ENCODE measurements at places on chromosomes 1 and 21.

DNA sequence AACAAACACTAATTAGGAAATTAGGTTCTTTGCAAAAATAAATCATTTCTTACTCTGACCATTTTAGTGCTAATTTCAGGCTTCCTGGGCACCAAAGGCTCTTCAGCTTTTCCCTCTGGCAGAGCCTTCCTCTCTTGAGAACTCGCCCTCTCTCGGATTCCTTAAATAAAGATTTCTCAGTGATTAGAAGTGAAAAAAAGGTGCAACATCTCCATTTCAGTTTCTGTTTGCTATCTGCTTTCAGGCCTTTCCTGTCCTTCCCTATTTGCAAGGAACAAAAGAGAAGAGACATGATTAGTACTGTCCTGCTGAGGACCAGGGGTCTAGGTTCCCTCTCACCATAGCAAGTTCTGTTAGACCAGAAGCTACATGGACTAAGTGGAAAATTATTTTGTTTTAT is 27.8 kb upstream of the CACYBP start:
- no peak for DNase-seq

- DNase-seq = peak; percentile 74
Observed at GRCh38 chr1:117826540-117827078, 102.8 kb downstream of the GDAP2 start.

GRCh38 chr1:244674446-244674845 is 21.5 kb downstream of the DESI2 start:
- no peak for DNase-seq

DNA sequence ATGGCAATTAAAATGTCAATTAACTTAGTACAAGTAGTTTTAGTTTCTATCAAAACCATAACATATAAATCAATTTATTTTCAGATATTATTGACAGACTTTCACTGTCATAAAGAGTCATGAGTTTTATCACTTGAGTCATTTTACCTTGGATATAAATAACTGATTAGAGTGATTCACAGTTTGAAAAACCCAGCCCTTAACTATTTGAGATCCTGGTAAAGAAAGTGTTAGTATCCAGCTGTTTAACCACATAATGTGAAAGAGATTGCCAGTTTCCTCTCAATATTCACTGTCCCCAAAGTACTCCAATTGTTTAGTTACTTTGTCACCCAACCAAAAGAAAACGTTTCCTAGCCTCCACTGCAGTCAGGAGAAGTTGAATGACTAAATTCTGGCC is 91.3 kb downstream of the UCHL5 start:
- DNase-seq = no peak

GRCh38 chr1:172335377-172335776 is 85.1 kb upstream of the C1orf105 start:
- DNase-seq = no peak

- DNase-seq = peak; percentile 73
Observed at GRCh38 chr1:179143322-179143721, 61.5 kb downstream of the TOR3A start.

GRCh38 chr21:17650292-17650691 is 37.6 kb upstream of the BTG3 start:
- no peak for DNase-seq

- DNase-seq = no peak
Observed at GRCh38 chr1:163774401-163774945, 452.7 kb downstream of the NUF2 start.

DNA sequence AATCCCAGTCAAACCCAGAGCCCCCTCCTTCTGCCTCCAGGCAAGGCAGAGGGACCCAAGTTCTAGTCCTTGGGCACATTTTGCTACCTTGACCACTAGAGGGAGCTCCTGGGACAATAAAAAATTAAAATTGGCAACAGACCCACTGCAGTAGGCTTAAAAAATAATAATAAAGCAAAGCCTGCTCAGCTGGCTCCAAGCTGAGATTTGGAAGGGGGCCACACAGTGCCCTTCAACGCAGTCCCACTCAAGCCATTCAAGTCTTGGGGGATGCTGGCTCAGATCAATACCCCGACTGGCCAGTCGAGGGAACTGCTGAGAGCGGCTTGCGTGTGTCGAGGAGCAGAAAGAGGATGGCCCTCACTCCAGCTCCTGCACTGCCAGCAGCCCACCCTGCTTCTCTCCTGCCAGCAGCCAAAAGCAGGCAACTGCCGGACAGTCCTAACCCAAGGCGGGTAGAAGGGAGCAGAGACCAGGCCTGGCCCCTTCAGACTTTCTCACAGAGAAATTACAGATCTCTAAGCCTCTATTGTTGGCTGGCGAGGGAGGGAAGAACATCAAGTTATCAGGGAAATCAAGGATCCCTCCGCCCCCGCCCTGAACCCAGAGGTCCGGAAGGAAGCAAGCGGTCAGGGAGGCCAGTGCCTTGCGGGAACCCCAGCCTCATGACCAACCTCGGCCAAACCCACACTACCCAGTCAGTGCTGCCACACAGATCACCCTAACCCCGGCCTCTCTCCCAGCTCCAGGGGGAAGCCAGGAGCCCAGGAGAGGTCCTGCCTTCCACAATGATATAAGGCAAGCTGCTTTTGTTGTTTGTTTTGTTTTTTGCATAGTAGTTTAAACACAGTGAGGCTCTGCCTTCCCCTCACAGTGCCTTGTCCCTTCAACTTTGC is 4.9 kb upstream of the ALDH4A1 start:
- peak; percentile 60 for DNase-seq

DNA sequence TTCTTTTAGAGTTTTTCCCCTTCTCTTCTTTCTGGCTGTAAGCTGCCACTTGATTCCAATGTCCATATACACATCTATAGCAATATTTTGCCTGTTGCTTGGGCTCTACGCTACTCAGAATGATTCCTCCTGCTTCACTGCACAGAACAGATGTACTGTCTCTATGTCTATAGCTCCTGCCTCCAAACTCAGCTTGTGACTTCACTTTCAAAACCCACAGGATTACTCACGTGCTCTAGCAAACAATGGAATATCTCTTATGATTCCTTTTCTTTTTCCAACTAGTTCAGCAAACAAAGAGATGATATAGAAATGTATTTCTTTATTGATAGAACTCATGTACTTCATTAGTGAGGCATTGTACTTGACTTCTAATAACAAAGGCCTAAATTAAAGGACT is 80.5 kb upstream of the SOX13 start:
- DNase-seq = peak; percentile 57

- no peak for DNase-seq
Observed at GRCh38 chr1:221638595-221638994, 103.3 kb downstream of the DUSP10 start.

- no peak for DNase-seq
Observed at GRCh38 chr1:67018574-67018973, 35.4 kb downstream of the SLC35D1 start.

GRCh38 chr1:76635784-76636183 is 231.5 kb upstream of the ST6GALNAC5 start:
- DNase-seq = no peak

DNA sequence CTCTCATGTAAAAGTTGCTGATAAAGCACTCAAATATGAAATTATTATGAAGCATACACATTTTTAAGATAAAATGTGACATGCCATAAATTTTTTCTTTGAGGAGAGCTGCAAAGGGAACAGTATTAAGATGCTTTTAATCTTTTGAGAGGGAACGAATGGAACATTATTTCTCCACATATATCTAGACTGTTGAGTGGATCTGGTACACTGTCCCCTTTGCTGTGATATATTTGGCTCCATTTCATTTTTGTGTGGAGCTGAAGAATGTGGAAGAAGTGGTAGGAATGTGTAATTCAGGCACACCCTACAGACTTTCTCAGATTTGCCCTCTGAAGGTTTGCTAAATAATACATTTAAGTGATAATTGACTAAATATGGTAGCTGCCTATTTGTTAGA is 31.7 kb downstream of the PGM1 start:
- peak; percentile 22 for DNase-seq

GRCh38 chr21:44301961-44302406 is 2.1 kb downstream of the PFKL start:
- DNase-seq = no peak

GRCh38 chr1:156144742-156145141 is 8.6 kb upstream of the SEMA4A start:
- DNase-seq = no peak

- DNase-seq = no peak
Observed at GRCh38 chr1:116099919-116100318, 11.3 kb upstream of the MAB21L3 start.

DNA sequence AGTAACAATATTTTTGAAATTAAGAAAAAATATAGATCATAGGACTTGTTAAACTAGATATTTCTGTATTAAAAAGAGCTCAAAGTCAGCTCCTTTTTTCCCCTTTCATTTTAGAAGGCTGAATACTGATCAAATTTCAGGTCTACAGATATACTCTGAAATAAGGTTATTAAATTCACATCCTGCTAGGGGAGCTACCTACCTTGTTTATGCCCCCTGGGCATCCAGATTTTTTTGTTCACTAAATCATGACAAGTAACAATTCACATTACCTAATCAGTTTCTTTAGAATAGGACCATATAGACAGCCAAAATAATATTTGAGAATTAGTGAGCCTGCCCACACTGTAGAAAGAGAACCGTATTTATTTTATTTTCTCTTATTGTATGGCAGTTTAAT is 276.2 kb downstream of the USP25 start:
- no peak for DNase-seq

DNA sequence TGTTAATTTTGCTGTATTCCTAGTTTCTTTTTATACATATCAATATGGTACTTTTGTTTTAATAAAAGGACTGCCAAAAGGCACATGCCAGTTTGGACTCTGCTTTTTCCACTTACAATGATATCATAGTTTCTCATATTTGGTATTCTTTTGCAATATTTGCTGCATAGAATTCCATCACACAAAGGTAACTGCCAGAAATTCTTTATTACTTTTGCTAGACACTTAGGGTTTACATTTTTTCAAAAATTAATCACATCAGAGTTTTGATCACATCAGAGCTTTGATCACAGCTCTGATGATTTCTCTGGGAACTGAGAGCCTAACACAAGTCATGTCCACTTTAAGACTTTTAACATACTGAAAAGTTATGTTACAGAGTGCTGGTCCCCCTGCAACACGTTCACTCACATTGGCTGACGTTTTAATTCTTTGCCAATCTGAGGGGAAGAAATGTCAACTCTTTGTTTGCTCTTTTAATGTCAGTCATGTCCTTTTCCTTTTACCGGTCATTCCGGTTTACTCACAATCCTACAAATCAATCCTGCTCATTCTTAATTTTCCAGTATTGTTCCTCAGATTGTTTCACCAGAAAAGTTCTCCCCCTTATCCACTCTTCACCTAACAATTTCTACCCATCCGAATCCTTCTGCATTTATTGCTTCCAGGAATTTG is 1.1 kb upstream of the CD46 start:
- no peak for DNase-seq

GRCh38 chr1:65630855-65631254 is 161.8 kb upstream of the PDE4B start:
- no peak for DNase-seq

- no peak for DNase-seq
Observed at GRCh38 chr1:164794356-164794755, 235.4 kb downstream of the PBX1 start.

- no peak for DNase-seq
Observed at GRCh38 chr1:115873184-115873583, 32.3 kb upstream of the NHLH2 start.

- DNase-seq = no peak
Observed at GRCh38 chr1:7690076-7690475, 81.0 kb upstream of the VAMP3 start.

DNA sequence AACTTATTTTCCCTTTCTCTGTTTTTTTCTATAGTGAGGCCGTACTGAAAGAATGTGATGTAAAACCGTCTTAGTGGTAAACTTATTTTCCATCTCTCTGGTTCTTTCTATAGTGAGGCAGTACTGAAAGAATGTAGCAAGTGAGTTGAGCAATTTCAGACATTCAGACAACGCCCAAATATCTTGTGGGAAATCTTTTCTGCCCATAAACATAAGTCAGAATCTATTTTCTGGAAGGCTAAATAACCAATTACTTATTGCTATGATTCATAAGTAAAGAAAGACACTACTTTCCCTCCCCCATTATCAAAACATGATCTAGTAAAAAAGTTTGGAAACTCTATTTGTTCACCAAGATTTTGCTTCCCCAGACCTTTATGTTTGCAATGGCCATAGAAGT is 18.8 kb upstream of the SCCPDH start:
- DNase-seq = no peak

- no peak for DNase-seq
Observed at GRCh38 chr1:54795356-54795665, 5.8 kb downstream of the TTC22 start.

GRCh38 chr1:88730132-88730675 is 46.1 kb downstream of the PKN2 start:
- DNase-seq = no peak

- DNase-seq = no peak
Observed at GRCh38 chr1:13732971-13733667, 33.1 kb downstream of the PRDM2 start.

- DNase-seq = no peak
Observed at GRCh38 chr1:118773656-118774055, 214.5 kb downstream of the TBX15 start.

DNA sequence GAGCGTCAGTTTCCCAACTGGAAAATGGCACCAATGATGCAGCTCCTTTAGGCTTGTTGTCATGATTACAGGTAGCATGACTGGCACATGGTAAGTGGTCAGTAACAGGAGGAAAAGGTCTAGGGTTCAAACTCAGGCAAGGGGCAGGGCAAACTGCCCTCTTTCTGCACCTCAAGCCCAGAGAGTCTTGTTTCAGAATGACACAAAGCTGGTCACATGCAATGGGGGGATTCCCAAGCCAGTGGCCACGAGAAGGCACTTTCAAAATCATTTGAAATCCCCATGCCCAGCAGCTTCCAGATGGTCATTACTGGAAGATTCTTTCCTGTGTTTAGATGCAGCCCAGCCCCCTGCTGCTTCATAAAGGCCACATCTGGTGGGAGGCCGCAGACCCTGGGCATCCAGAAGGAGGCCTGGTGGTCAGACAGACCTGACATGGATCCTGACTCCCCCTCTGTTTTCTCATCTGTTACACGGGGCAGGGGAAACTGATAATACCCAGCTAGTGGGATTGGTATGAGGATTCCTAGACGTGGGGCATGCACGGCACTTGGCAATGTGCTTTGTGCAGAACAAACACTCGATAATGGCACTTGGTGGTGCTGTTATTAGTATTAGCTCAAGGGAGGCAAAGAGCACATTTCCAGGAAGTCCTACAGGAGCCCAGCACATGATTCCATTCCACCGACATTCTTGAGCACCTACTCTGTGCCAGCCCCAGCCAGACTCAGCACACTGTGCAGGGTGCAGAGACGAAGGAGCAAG is 6.9 kb upstream of the PLA2G2D start:
- DNase-seq = no peak

GRCh38 chr1:172932981-172933380 is 117.8 kb downstream of the TNFSF18 start:
- no peak for DNase-seq

- peak; percentile 82 for DNase-seq
Observed at GRCh38 chr1:42043811-42044210, 109.4 kb upstream of the GUCA2B start.

DNA sequence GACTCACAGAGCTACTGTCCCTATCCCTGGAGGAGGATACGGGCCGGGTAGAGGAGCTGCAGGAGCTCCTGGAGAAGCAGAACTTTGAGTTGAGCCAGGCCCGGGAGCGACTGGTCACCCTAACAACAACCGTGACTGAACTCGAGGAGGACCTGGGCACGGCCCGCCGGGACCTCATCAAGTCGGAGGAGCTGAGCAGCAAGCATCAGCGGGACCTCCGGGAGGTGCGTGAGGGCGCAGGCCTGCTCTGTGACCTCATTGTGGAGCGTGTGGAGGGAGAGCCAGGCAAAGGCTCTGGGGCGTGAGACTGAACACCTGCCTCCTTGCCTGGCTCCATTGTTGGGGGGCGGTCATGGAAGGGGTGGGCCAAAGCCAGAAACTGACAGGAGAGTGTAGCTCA is 19.0 kb downstream of the PPFIA4 start:
- DNase-seq = no peak

All from COLO829 (cell line).